ENCODE measurements at places on chromosomes 3 and 15.

DNA sequence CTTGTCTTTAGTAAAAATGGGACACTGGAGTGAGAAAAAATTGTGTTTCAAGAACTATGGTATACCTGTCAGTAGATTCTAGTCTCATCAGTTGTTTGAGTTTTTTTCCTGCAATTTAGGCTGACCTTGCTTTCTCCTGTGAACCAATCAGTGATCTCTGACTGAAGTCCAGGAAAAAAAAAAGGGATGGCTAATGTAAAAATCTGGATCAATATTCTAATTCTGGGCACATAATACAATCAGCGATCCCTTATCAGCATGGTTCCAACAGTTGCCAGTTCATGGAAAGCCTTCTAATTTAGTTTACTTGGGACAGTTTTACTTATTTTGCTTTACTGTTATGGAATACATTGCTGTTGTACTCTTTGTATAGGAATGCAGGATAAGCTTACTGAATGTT lies 17.0 kb downstream of the TRPM7 start:
- no peak for DNase-seq

GRCh38 chr3:60316121-60316797 lies 935.0 kb downstream of the FHIT start:
- peak; percentile 20 for DNase-seq

GRCh38 chr3:189195302-189195701 lies 23.5 kb downstream of the TPRG1 start:
- peak; percentile 6 for DNase-seq

DNA sequence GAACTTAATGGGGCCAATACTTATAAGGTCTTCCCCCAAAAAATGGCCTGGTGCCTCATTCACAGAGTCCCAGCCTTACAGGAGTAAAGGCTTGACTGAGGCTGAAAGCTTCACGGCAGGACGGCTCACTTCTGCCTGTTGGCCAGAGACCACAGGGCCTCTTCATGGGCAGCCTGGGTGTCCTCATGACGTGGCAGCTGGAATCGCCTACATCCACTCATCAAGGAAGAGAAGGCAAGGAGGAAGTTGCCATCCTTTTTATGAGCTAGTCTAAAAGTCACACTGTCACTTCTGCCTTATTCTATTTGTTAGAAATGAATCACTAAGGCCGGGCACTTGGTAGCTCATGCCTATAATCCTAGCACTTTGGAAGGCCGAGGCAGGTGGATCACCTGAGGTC lies 89.3 kb upstream of the DGKG start:
- no peak for DNase-seq

GRCh38 chr3:69290430-69290829 lies 95.5 kb downstream of the FRMD4B start:
- no peak for DNase-seq

- peak; percentile 55 for DNase-seq
These were observed 130.2 kb downstream of the CHSY1 start for GRCh38 chr15:101121511-101122090.

- peak; percentile 76 for DNase-seq
These were observed 10.0 kb downstream of the GATA2 start for GRCh38 chr3:128482666-128483656.

DNA sequence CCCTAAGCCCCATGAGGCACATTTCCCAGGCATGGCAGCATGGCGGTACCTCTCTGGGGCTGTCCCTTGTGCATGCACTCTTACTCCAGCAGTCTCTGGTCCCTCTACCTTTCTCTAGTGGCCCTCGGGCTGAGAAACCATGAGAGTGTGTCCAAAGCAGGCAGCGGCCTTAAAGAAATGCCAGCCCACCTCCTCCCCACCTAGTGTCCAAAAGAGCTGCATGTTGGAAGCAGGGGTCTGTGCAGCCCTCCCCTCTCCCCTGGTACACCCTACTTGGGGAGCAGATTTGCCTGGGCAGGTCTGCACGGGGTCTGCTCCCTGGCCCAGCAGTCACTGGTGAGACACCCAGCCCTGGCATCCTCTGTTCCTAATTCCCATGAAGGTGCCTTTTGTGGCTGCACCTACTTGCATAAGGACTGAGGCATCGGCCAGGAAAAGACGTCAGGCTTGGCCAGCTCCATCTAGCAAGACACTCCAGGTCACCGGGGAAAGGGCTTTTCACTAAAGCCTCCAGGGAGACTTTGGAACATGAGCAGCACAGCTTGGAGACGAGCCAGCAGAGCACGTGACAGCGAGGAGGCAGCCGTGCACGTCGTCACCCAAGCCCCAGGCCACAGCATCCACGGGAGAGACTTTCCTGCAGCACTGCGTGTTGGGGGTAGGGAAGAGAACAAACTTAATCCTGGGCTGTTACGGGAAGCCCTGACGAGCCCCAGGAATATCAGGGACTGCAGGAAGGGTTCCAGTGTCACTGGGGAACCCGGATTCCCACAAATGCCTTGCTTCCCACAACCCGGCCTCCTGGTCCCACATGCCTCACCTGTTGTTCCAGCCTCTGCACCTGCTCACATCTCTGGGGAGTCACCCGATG lies 38.8 kb downstream of the TM2D3 start:
- DNase-seq: peak; percentile 56

DNA sequence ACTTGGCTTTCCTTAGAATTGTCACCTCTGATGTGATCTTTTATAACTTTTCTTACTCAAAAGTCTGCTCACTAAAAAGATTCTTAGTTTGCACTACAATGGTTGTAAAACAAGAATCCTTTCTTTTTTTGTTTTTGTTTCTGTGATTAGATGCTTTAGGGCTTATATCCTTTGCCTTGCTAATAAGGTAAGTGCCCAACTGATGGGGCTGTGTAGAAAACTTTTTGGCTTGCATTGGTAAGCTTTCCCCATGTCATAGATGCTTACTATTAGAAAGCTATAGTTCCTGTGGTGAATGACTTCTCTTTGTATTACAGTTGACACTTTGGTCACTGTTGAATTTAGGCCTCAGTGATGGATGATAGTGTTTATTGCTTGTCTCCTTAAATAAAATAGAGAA lies 5.1 kb downstream of the ABHD5 start:
- no peak for DNase-seq

GRCh38 chr15:92853222-92853621 lies 46.9 kb upstream of the CHD2 start:
- DNase-seq: no peak

- DNase-seq: peak; percentile 82
These were observed 53.5 kb upstream of the LEKR1 start for GRCh38 chr3:156772588-156773206.

DNA sequence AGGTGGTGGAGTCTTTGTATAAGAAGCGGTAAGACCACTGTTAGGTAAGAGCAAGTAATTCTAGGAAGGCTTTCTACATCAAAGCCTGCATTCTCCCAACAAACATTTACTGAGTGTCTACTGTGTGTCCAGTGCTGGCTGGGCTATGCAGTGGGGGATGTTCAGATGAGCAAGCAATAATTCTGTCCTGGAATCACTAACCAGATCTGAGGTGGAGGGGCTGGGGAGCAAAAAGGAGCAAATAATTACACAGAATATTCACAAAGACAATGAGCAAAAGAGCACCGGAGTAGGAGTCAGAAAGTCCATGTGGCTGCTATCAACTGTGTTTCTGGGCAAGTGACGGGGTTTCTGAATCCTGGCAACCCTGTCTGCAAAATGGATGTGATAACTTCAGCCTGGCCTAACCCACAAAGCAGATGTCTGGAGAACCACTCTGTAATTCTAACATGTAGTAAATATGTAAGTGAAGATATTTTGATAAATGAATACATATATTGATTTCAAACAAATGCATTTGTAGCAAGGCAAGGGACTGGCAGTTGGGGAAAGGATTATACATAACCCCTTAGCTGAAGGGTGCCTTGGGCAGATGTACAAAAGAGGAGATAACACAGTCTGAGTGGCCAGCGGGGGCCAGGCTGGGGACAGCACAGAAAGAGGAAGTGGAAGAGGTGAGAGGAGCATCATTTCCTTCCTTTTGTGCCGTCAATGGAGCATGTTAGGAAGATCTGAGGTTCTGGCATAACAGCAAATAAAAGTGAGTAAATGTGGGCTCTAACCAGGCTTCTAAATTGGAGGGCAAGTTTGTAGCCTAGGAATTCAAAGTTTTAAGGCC lies 28.8 kb downstream of the CYP8B1 start:
- DNase-seq: no peak

DNA sequence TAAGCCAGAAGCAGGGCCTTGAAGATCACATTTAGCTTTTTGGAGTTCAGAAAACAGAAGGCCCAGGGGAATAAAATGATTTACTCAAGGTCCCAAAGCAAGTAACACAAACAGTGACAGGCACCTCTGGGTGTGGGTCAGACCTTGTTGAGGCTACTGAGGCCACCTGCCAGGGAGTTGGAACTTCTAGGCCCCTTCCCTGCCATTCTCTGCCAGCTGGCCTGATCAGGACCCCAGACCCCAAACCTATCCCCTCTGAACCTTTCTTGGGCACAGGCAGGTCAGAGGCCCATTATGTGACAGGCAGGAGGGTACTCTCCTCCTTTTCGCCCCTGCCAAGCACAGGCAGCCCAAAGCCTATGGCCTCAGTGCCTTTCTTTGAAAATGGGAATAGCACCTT lies 49.4 kb upstream of the ATP2B2 start:
- DNase-seq: no peak

GRCh38 chr3:132535575-132536441 lies 61.3 kb upstream of the ACKR4 start:
- peak; percentile 74 for DNase-seq

GRCh38 chr3:39067286-39067685 lies 15.5 kb downstream of the WDR48 start:
- no peak for DNase-seq

DNA sequence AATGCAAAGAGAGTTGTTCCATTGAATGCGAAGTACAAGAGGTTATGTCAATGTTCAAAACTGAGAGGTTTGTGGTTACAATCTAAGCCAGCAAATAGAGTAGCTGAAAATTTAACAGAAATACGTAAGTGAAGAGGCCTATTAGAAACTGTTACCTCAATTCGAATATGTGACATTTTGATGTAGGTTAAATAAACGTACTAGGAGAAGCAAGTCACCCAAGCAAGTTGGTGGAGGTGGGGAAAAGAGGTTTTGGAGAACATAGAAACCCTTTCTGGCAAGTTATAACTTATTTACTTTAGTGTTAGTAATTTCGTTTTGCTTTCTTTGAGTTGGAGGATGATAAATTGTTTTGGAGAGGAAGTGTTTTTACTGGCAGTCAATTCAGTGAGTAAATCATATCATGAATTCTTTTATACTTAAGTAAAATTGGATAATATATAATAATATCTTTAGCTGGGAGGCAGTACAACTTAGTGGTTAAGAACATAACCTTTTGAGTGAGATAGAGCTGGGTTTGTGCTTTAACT lies 91.2 kb upstream of the NAALADL2 start:
- DNase-seq: peak; percentile 6

- DNase-seq: peak; percentile 20
These were observed 960 bp downstream of the MFN1 start for GRCh38 chr3:179348325-179349013.

GRCh38 chr3:113193719-113194118 lies 17.6 kb upstream of the BOC start:
- DNase-seq: no peak

DNA sequence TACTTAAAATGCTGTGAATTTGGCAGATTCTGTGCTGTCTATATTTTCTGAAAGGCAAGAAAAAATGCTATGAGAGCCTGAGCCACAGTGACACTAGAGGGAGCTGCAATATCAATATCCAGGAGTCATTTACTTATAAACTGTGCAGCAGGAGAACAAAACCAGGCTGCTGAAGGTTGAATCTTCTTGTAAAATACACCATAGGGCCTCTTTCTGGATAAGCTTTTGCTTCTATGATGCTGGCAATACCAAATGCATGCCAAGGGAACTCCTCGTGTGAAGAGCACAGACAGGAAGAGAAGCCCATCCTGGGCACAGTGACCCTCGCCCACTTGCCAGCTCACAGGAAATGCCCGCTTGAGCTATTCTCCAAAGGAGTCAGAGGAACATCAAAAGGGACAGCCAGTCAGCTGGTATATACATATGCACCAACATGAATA lies 48.0 kb upstream of the TSPAN3 start:
- DNase-seq: peak; percentile 73

GRCh38 chr3:77320514-77320913 lies 280.6 kb downstream of the ROBO2 start:
- no peak for DNase-seq

GRCh38 chr3:178507507-178508442 lies 28.5 kb upstream of the KCNMB2 start:
- DNase-seq: no peak

DNA sequence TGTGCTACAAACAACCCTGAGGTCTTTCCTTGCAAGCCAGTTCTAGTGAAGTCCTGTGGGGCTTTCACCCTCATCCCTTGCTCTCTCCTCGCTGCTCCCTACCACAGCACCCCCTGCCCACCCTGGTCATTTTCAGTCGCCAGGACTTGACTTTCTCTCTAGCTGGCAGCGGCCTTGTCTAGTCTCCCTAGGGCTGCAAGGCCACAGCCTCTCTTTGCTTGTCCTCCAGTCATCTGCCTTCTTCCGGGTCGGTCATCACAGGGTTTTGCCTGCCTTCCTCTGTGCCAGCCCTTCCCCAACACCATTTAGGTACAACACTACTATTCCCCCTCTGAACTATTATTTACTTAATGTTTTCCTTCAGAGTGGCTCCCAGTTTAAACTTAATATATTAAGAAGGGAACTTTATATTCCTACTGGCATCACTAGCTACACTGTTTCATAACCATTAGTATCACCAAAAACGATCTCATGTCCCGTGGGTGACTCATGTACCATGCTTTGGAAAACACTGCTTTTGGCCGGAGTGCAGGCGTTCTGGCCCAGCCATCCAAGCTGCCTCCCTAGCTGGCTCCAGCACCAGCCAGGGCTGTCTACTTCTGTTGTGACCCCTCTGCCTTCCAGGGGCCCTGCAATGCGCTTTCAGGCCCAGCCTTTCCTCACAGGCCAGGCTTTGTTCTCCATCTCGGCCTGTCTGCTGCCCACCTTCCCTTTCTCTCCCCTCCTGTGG lies 21.4 kb downstream of the FAH start:
- peak; percentile 76 for DNase-seq

GRCh38 chr3:154517404-154517803 lies 87.4 kb upstream of the GPR149 start:
- DNase-seq: no peak

GRCh38 chr3:189143321-189143720 lies 28.4 kb upstream of the TPRG1 start:
- peak; percentile 34 for DNase-seq

DNA sequence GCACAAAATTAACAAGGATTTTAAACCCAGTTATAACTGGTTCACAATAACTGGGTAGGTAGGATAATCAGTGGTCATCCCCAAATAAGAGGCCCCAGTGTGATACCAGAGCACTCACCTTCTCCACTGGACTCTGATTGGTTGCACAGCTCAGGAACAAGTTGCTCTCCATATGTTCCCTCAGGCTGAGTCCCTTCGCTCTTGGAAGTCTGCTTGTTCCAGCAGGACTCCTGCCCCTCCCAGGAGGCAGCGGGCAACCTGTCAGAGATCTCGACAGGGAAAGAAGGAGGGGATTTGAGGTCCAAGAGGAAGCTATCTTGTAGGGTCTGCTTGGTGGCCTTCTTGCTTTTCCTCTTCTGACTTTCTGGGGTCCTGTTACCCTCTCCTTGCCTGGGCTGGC lies 51.6 kb upstream of the HEG1 start:
- DNase-seq: no peak

- DNase-seq: peak; percentile 39
These were observed at the start of gene THRB for GRCh38 chr3:24494618-24495325. TSS of gene THRB (minus strand) at chr3:24494850.

Data from M059J (cell line).